Cardiac muscle cell (in vitro differentiated cells and primary cell): ENCODE measurements at places on chromosomes 2 and 18.

DNA sequence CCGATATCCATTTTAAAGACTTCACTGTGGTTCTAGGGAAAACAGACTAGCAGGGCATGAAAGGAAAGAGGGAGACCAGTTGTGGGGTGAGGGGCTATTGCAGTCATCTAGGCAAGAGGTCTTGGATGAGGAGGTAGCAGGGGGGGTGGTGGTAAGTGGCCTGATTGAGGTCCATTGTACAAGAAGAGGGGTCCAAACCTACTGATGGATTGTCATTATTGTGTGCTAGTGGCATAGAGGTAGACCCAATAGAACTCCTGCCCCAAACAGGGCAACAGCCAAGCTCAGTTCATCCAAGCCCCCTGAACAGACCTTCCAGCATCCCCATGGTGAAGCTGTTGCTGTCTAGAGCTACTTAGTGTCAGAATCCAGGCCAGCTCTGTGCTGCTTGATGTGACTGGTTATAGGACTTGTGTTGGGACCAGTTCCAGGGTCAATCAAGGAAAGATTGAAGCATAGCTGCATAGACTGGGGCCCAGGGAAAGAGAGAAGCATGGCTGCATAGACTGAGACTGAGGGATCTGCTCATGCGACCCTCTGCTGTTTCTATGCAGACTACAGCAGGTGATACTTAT is 7.0 kb downstream of the ASAP2 start:
- H3K4me1 ChIP-seq = peaks cover 5% of the 10 kb centered on the region
- DNase-seq = no peak
- H3K36me3 ChIP-seq = no peaks in the 10 kb centered on the region

- DNase-seq = no peak
- H3K4me1 ChIP-seq = peaks cover 16% of the 10 kb centered on the region
- H3K27ac ChIP-seq = no peak overlapping the region
Observed at GRCh38 chr2:213185147-213185822, 33.9 kb upstream of the IKZF2 start.

DNA sequence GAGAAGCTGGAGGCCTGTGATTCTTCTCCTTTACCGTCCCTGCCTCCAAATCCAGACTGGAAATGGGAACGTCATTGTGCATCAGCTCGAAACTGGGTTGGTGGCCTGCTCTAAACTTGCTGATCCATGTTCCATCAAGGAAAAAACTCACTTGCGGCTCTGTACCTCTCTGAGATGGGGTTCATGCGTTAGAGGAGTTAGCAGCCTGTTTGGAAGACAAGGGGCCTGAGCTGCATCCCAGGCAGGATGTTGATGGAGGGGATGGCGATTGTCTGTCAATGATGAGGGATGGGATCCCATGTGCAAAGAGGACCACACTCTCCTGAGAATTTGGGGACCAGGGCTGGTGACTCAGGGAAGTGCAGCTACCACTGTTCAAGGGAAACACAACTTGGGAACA is 26.0 kb downstream of the TWIST2 start:
- no peak overlapping the region for H3K27ac ChIP-seq
- H3K4me3 ChIP-seq = no peak overlapping the region
- no peak for DNase-seq
- no peaks in the 10 kb centered on the region for H3K36me3 ChIP-seq
- H3K4me1 ChIP-seq = no peaks in the 10 kb centered on the region
- H3K27me3 ChIP-seq = no peaks in the 10 kb centered on the region

DNA sequence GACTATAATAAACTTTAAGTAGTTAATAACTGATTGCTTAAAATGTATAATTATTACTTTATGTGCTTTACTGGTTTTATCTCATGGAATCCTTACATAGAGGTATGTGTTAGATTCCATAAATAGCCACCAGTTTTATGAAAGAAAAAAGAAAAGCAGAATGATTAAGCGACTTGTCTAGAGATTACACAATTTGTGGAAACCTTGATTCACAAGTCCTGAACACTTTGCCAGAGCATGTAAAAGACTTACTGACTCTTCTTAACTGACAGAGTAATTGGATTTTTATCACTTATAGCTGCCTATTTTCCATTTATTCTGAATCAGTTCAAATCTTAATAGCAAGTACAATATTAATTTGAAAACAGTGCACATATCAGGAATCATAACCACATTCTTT is 448.7 kb upstream of the NETO1 start:
- no peak overlapping the region for H3K27ac ChIP-seq
- no peaks in the 10 kb centered on the region for H3K36me3 ChIP-seq
- no peaks in the 10 kb centered on the region for H3K27me3 ChIP-seq
- no peaks in the 10 kb centered on the region for H3K4me1 ChIP-seq
- no peak for DNase-seq

GRCh38 chr2:45614871-45615415 is 3.9 kb upstream of the SRBD1 start:
- H3K4me3 ChIP-seq = no peak overlapping the region
- H3K27ac ChIP-seq = no peak overlapping the region
- no peaks in the 10 kb centered on the region for H3K27me3 ChIP-seq
- no peak for DNase-seq
- H3K4me1 ChIP-seq = peaks cover 9% of the 10 kb centered on the region
- no peaks in the 10 kb centered on the region for H3K36me3 ChIP-seq

DNA sequence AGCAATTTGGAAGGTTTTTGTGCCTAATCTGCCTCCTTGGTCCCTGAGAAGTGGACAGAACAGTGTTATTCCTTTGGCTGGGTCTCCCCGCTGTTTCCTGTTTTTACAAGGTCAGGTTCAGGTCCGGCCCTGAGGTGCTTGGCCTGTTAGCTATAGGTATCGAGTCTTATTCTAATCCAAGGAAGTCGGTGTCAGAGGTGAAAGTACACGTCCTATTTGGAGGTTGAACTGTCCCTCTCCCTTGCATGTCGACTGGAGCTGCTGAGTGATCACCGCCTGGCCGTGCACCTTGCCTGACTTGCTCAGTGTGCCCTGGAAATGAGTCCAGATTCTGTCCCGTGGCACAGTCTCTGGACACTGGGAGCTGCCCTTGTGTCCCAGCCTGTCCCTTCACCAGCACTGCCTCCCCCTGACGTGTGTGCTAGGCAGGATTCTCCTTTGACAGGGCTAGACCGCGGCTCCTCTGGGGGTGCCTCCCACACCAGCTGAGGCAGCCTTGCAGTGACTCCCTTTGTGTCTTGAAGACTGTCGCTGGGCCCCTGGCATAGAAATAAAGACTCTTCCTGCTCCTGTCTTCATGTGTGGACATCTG is 65.7 kb upstream of the RBM44 start:
- H3K27me3 ChIP-seq = no peaks in the 10 kb centered on the region
- peak overlapping the region; percentile 80 for H3K27ac ChIP-seq
- peaks cover 30% of the 10 kb centered on the region for H3K4me1 ChIP-seq
- H3K4me3 ChIP-seq = no peak overlapping the region
- no peak for DNase-seq

GRCh38 chr2:10002109-10002508 is 41.2 kb upstream of the KLF11 start:
- H3K27me3 ChIP-seq = no peaks in the 10 kb centered on the region
- H3K4me3 ChIP-seq = no peak overlapping the region
- H3K36me3 ChIP-seq = no peaks in the 10 kb centered on the region

- peak; percentile 44 for DNase-seq
- H3K27ac ChIP-seq = no peak overlapping the region
- no peaks in the 10 kb centered on the region for H3K36me3 ChIP-seq
- H3K4me3 ChIP-seq = no peak overlapping the region
Observed at GRCh38 chr18:26460449-26461091, 87.8 kb downstream of the KCTD1 start.

GRCh38 chr2:99948010-99948409 is 194.4 kb downstream of the AFF3 start:
- H3K27me3 ChIP-seq = no peaks in the 10 kb centered on the region
- H3K36me3 ChIP-seq = no peaks in the 10 kb centered on the region
- no peak overlapping the region for H3K27ac ChIP-seq

GRCh38 chr2:176178757-176179295 is 9.6 kb upstream of the HOXD1 start:
- H3K4me3 ChIP-seq = no peak overlapping the region
- DNase-seq = no peak
- H3K27me3 ChIP-seq = peaks cover 100% of the 10 kb centered on the region
- no peaks in the 10 kb centered on the region for H3K36me3 ChIP-seq
- H3K4me1 ChIP-seq = no peaks in the 10 kb centered on the region
- no peak overlapping the region for H3K27ac ChIP-seq

DNA sequence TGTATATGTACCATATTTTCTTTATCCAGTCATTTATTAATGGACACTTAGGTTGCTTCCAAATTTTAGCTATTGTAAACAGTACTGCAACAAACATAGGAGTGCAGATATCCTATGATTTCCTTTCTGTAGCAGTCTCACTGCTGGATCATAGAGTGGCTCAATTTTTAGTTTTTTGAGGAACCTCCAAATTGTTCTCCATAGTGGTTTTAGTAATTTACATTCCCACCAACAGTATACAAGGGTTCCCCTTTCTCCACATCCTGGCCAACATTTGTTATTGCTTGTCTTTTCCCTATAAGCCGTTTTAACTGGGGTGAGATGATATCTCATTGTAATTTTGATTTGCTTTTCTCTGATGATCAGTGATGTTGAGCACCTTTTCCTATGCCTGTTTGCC is 114.3 kb downstream of the TMEM17 start:
- H3K27ac ChIP-seq = no peak overlapping the region
- H3K4me1 ChIP-seq = no peaks in the 10 kb centered on the region
- no peaks in the 10 kb centered on the region for H3K36me3 ChIP-seq
